Metanephros (tissue), 2 donors: ENCODE measurements at places on chromosomes 1 and 21. TPM values are rescaled to one million over a fixed set of nuclear protein-coding genes. Genes with fewer than 3 reads are reported as not detected.

Gene WNT2B
- total RNA-seq: 8.5 TPM

Gene LCE7A
- not detected for total RNA-seq

Gene AADACL3
- total RNA-seq: not detected

Gene NPPB
- not detected for total RNA-seq

Gene CR1L
- 2.5 TPM for total RNA-seq

Gene SPRR2E
- not detected for total RNA-seq

Gene SELP
- total RNA-seq: 6.8 TPM

Gene TYW3
- 11.4 TPM for total RNA-seq
